GM04504 (cell line): ENCODE measurements at places on chromosomes 7 and 10.

GRCh38 chr10:28479425-28479865, 53.5 kb upstream of the WAC start:
- no peak for DNase-seq

GRCh38 chr7:146826329-146826728, 709.7 kb downstream of the CNTNAP2 start:
- no peak for DNase-seq

- DNase-seq, result no peak
Observed at GRCh38 chr7:38950309-38950708, 27.4 kb upstream of the POU6F2 start.

DNA sequence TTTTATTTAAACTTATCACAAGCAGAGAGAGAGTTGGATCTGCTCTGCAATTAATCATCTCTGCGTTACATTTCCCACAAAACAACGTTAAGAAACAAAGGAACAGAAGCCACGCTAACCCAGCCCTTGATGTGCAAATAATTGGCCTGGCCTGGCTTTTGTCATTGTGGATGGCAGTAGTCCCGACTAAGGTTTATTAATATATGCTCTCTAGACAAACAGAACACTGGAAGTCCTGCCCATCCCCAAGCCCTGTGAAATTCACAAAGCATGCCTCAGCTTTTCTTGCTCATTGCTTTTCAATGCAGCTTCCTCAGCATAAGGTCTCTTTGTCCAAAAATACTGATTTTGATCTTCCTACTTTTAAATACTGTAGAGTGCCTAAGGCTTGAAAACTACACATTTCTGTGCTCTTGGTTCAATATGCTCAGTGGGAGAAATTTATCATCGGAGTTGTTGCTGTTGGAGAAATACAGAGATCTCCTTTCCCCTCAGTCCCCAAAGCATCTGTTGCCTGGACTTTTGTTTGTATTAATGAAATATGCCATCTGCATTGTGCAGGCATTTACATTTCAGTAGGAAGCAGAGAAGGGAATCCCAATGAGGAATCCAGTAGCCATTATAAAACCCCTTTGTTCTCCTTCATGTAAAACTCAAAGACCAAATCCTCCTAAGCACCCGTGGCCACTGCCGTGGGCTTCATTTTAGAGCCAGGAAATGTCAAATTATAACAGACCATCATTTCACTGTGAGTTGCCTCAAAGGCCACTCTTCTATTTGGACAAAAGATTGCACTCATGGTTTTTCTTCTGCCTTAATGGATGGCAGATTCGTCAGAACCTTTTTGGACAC, 61.1 kb downstream of the SORCS1 start:
- no peak for DNase-seq

DNA sequence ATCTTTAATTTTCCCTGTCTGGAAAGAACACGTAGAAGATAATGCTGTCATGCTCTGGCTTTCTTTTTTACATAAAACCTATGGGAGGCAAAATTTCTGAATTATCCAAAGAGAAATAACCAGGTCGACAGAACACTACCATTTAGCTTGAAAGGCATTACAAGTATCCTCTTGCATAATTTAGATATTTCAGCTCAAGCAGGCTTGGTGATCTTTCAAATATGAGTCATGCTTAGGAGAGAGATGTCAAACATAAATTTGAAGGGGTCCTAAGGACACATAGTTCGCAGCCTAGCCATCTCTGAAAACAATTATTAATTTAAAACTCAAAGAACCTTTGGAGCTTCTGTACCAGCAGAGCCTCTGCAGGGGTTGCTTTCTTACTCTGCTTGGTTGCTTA, 100.9 kb downstream of the FAS start:
- DNase-seq, result no peak

DNA sequence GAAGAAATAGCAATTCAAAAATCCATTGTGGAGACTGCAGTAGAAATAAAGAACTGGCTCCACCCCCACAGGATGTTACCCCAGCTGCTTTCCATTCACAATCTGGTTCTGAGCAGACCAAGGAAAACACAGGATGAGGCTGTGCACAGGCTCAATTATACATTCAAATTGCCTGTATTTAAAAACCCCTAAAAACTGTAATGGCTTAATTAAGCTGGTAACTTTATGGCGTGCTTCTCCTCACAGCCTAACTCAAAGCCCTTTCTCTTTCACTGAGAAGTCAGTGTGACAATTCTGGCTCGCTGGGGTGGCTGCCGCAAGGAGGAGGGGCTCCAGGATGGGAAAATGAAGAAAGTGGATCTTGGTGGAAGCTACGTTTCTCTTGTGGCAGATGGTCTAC, 1191.1 kb downstream of the SORCS1 start:
- no peak for DNase-seq

DNA sequence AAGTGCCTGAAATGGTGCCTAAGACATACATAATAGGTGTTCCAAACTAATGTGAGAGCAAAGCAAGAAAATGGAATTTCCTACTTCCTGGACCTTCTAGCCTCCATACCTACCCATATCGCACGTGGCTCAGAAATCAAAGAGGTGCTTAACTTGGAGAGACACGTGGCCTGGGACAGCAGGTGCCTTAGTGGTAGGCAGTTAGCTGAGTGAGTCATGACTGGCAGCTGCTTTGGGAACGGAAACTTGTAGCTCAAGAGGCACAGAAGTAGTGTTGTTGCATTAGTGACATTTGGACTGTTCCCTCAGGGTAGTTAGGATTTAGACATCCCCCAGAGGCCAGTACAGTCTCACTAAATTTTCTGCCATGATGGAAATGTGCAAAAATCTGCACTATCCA, 12.0 kb upstream of the BMPER start:
- DNase-seq, result no peak

GRCh38 chr10:42615419-42615818, 23.0 kb downstream of the ZNF33B start:
- no peak for DNase-seq

GRCh38 chr10:5805711-5806110, 7.5 kb downstream of the GDI2 start:
- no peak for DNase-seq

DNA sequence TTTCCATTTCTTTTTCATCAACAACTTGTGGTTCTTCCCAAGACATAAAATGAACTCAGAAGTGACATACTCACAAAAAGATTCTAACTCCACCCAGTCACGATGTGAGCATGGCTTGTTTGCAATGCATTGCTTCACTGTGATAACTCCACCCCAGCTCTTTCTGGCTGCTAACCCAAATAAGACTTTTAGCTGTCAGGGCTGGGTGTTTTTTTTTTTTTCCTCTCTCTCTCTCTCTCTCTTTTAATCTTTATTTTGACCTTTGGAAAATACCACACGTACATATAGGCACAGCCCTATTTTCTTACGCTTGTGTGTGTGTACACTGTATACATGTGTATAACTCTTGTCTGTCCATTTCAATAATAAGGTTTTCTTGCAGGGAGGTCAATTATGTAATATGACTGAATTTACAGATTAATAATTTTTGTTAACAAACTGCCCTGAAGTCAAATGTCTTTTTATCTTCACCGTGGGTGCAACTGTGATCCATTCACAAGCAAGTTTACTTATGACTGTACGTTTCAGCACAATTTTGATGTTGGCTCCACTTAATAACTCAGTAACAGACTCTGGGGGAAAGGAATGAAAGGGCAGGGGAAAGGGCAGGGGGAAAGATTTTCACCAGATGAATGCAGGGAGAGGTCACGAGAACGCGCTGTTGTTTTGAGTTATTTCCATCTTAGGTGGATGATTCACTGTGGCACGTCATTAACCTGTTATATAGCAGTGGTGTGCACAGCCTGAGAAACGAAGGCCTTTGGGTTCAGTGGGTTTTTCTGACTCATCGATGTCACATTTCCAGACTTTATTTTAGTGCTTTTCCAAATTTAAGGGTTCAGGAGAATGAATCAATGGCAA, 49.1 kb downstream of the APBB1IP start:
- peak; percentile 90 for DNase-seq

GRCh38 chr7:116242178-116242577, 31.8 kb downstream of the TES start:
- no peak for DNase-seq

DNA sequence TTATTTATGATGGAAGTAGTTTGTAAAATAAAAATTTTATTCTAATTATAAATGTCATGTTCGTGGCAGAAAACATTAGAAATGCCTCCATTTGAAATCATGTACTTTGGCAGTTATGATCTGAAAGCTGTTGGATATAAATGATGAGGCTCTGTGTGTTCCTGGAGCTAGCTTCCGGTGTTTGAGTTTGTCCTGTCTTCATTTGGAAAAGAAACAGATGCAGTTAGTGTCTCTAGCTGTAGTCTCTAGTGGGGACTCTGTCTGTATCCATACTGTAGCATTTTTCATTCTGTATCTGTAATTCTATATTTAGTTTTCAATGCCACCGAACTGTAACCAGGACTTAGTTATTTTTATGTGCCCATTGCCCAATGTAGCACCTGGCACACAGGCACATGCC, 197.0 kb upstream of the FZD1 start:
- DNase-seq, result no peak

DNA sequence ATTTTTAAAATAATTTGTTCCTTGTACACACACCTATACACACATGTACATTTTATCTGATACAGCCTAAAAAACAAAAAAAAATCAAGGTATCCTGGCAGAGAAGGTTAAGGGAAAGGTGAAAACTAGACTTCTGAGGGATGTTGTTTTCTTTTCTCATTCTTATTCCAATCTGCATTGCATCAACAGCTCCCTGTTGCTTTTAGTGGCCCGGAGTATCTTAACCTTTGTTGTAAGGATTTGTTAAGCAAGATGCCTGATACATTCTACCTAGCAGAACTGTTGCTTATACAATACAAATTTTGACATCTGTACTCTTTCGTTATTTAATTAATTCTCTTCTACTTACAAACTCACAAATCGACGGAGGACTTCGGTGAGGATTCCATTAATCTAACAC, 167.4 kb downstream of the GNAI1 start:
- DNase-seq, result no peak

DNA sequence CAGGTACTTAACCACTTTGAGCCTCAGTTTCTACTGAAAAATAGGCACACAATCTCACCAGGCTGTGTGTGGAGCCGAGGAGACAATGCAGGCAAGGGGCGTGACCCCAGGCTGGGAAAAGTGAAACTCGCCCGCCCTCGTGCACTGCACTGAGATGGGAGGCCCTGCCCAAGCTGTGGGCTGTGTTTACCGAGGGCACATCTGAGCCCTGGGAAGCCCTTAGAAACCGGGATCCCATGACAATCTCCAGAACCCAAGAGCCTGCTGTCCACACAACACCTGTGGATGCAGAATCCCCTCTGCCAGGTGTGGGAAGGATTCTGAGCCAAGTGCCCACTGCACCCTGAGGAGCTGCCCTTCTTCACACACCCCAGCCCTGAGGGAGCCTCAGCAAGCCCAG, 198.3 kb downstream of the GRID1 start:
- DNase-seq, result no peak

DNA sequence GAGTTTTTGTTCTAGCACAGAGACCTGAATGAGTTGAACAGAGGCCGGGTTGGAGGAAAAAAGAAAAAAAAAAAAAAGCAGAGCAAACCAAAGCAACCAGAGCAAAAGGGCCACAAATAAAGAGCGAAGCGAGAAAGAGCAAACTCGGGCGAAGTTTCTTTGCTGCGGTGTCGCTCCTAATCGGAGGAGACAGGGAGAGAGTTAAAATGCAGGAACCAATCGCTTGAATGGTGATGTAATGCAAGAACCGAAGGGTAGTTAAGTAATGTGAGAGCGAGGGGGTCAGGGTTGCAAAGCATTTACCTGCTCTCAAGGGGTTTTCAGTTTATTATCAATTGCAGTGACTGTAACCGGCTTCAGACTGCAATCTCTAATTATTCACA, 271.7 kb downstream of the TRIL start:
- peak; percentile 10 for DNase-seq

- DNase-seq, result no peak
Observed at GRCh38 chr10:52533986-52534385, 219.9 kb downstream of the DKK1 start.

DNA sequence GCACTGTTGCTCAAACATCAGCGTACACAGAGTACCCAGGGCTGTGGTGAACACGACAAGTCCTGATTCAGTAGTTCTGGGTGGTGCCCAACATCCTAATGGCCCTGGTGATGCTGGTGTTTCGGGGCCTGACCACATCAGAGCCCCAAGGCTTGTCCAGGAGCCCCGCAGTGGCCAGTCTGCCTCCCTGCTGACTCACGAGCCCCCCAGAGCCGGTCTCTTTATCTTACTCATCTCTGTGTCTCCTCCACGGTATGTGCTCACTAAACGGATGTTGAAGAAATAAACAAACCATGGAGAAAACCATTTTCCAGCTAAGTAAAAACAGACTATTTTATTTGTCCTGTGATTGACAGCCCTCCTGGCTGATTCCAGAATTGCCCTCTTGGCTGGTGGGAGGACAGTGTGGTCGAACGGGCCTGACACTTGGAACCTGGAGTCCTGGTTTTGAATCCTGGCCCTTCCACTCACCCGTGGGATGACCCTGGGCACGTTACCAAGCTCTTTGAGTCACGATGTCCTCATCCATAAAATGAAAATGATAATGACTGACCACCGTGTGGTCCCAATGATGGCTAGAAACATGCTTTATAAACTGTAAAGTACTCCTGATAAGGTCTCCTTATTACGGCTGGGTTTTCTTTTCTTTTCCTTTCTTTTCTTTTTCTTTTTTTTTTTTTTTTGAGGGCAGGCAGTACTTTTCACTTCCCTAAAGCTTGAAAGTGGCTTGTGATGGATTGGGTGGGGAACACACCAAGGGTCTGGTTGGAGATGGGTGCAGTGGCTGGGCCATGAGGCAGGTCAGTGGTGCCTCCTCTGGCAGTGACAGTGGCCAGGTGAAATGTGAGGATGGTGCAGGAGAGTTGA, 5.7 kb downstream of the HIP1 start:
- DNase-seq, result peak; percentile 97

DNA sequence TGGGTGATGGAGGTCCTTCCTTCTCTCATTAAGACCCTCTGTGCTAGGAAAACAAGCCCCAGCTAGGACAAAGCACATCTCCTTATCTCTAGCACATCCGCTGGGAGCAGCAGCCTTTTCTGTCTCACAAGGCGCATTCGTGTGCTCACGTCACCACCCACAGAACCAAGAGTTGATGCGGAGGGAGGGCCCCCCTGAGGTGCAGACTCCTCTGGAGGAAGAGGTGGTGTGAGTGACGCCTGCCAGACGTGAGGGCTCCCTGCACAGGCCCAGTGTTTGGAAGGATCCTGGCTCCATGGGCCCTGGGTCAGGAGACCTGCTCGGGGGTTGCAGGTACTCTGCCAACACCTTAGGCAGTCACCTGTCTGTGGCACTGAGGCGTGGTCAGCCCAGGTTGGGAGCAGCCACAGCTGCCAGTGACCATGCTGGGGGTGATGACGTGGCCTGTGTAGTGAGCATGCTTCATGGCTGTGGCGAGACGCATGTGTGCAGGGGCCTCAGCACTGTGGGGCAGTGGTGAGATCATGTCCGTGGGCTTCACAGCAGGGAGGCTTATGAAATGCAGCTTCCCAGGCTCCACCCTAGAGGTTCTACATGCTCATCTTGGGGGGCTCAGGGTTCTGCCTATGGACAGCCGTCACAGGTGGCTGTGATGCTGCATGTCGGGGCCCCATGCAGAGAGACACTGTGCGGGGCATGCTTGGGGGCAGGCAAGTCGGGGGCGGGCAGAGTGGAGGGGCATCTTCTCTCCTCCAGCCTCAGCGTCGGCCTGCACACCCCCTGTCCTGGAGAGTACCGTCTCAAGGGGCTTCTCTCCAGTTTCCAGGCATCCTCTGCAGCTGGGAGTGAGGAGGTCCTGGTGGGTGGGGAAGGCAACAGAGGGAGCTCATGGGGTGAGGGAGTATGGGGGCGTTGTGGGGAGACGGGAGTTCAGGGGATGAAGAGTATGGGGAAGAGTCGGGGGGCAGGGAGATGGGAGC, 56.2 kb upstream of the DPYSL4 start:
- no peak for DNase-seq

- no peak for DNase-seq
Observed at GRCh38 chr7:148624735-148625134, 34.2 kb downstream of the C7orf33 start.

- no peak for DNase-seq
Observed at GRCh38 chr10:50541921-50542320, 81.8 kb downstream of the SGMS1 start.
